ENCODE measurements at places on chromosomes 2 and 18.

GRCh38 chr2:178508646-178509045 lies 28.4 kb downstream of the PLEKHA3 start:
- DNase-seq = no peak

GRCh38 chr2:50963734-50964133 lies 68.2 kb downstream of the NRXN1 start:
- DNase-seq = no peak

DNA sequence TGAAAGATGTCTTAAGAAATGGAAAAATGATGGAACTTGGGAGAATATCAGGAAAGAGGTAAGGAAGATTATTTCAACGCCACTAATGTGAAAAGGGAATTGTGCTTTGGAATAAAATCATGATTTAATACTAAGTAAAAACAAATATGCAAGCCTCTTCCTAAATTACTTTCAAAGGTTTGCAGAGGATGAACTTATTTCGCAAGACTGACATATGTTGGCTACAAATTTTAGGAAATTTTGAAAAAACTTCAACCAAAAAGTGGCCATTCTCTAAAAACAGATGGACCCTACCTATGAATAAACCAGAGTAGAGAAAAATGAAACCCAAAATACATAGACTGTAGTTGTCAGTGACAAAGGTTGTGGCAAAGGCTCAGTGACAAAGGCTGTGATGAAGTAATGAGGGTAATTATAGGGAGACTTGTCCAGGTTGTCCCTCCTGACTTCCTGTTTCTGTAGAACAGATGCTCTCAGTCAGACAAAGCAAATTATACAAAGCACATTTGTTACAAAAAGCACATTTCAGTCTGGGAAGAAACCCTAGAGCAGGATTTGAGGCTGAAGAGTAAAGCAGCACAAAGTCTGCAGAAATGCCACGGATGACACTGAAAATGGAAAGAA lies 39.5 kb downstream of the SFT2D3 start:
- no peak for DNase-seq

GRCh38 chr2:85669549-85669948 lies 1.6 kb upstream of the SFTPB start:
- no peak for DNase-seq
